Activated CD8-positive, alpha-beta memory T cell treated with anti-CD3 and anti-CD28 coated beads for 48 hours (primary cell): ENCODE measurements at places on chromosomes 4 and X.

- DNase-seq: no peak
These were observed 45.5 kb downstream of the PPP1R2C start for GRCh38 chrX:42732506-42732905.

DNA sequence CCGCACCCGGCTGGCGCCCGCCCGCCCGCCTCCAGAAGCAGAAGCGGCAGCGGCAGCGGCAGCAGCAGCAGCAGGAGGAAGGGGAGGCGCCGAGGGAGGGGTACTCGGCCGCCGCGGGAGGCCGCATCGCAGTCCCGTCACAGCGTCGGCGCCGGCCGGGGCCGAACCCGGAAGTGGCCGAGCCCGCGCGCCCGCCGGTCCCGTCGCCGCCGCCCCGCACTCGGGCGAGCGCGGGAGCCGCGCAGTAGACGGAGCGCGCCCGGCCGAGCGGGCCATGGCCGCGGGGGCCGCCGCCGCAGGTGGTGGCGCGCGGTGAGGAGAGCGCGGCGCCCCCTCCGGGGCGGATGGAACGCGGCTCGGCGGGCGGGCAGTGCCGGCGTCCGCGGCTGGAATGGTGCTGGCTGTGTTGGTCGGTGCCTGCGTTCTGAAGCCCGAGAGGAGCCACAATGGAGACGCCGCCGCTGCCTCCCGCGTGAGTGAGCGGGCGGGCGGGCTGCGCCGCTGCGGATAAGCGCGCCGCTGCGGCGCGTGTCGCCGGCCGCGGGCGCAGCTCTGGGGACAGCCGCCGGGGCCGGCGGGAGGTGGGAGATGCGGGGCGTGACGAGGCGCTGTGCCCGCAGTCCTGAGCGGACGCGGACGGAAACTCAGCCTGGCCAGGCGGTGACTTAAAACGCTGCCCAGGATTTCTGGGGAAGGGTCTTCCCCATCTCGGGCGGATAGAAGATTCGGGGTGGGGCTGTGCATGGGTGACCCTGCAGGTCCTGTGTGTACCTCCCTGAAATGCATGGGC is at the start of gene KLHL2:
TSS of gene KLHL2 (plus strand) at position 131 of the 790 bp plus-strand sequence. CDS start at position 447, 316 bp downstream.
- peak; percentile 45 for DNase-seq

DNA sequence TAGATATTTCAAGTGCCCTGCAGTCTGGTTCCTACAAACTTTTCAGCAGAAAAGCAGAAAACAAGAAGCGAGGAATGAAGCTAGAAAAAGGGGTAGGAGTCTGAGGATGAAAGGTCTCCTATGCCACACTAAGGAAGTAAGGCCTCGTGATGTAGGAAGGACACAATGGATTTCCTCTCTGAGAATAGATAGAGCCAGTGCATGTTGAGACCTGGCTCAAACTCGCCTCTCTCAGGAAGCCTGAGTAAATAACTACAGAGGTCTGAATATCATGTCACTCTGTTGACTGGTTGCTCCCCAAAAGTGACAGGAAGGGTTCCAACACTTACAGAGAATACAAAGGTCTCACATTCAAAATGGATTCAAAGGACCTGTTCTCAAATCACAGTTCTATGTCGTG is 93.3 kb downstream of the GRIA3 start:
- DNase-seq: no peak

DNA sequence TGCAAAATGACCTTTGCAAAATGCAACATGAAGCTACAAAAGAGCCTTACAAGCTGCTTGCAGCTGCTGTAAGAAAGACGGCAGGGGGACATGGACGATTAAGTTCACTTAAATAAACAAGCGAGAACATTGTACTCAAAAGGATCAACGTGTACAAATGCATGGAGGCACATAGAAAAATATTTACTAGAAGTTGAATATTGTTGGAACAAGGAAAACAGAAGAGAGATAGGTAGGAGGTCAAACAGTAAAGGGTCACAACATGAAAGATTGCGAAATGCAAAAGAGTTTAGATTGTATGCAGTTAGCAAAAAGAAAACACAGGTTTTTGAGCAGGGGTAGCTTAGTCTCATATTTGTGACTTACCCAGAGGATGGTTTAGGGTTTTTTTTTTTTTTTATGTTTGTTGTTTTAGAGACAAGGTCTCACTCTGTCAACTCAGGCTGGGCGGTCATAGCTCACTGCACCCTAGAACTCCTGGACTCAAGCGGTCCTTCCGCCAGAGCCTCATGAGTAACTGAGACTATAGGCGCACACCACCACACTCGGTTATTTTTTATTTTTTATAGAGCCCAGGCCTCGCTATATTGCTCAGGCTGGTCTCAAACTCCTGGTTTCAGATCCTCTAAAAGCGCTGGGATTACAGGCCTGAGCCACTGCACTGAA is 1.4 kb upstream of the PHF8 start:
- no peak for DNase-seq

GRCh38 chr4:128916832-128917231 is 107.3 kb downstream of the JADE1 start:
- no peak for DNase-seq

GRCh38 chr4:34633241-34633640 is 1611.1 kb downstream of the ARAP2 start:
- DNase-seq: no peak

GRCh38 chrX:153457136-153457825 is 11.4 kb upstream of the TREX2 start:
- DNase-seq: no peak

- DNase-seq: no peak
These were observed 50.1 kb downstream of the ENPP6 start for GRCh38 chr4:184167576-184167975.

- no peak for DNase-seq
These were observed 27.1 kb downstream of the ATP11C start for GRCh38 chrX:139905743-139906142.

GRCh38 chrX:107750861-107751445 is 24.6 kb downstream of the TSC22D3 start:
- DNase-seq: no peak
